ENCODE measurements at places on chromosomes 3 and 15.

- DNase-seq, result no peak
Observed at GRCh38 chr15:64131547-64131946, 20.0 kb upstream of the SNX22 start.

DNA sequence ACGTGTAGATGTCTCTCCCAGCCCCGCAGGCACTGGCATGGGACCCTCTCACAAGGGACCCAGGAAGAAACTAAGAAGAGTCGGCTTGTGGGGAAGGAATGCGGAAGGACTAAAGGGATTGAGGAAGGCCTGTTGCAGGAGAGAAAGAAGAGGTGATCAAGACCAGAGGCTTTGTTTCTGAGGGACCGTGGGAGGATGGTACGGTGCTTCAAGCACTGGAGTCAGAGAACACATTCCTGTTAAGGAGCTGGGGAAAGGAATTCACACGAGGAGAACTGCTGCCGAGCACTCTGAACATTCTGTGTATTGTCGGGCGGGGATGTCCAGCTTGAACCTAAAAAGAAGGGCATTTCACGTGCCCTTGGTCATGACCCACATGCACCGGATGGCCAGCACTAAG lies 91.4 kb downstream of the TAMM41 start:
- DNase-seq, result no peak

- DNase-seq, result no peak
Observed at GRCh38 chr15:81531109-81531592, 157.1 kb upstream of the TMC3 start.

GRCh38 chr3:49032646-49033304 lies 3.6 kb upstream of the IMPDH2 start:
- DNase-seq, result no peak

GRCh38 chr3:23761440-23761896 lies 44.3 kb upstream of the UBE2E1 start:
- no peak for DNase-seq

DNA sequence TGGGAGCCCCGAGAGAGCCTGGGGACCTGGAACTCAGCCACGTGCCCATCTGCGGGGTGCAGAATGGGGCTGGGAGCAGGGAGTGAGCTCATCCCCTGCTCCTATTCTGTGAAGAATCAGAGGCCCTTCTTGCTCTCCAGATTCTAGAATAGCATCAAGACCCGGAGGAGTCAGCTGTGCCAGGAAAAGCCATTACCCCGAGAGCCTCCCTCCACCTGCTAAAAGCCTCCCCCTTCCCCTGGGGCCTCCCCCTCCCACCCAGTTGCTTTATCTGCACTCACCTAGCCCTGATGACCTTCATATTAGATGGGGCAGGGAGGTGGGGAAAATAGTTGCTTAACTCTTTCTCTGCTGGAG lies 23.1 kb downstream of the CCDC33 start:
- no peak for DNase-seq

- peak; percentile 74 for DNase-seq
Observed at GRCh38 chr15:41940441-41940857, 31.9 kb downstream of the EHD4 start.

GRCh38 chr15:98866511-98866910 lies 141.1 kb downstream of the PGPEP1L start:
- DNase-seq, result no peak

GRCh38 chr3:34155108-34155507 lies 356.7 kb downstream of the PDCD6IP start:
- DNase-seq, result no peak

DNA sequence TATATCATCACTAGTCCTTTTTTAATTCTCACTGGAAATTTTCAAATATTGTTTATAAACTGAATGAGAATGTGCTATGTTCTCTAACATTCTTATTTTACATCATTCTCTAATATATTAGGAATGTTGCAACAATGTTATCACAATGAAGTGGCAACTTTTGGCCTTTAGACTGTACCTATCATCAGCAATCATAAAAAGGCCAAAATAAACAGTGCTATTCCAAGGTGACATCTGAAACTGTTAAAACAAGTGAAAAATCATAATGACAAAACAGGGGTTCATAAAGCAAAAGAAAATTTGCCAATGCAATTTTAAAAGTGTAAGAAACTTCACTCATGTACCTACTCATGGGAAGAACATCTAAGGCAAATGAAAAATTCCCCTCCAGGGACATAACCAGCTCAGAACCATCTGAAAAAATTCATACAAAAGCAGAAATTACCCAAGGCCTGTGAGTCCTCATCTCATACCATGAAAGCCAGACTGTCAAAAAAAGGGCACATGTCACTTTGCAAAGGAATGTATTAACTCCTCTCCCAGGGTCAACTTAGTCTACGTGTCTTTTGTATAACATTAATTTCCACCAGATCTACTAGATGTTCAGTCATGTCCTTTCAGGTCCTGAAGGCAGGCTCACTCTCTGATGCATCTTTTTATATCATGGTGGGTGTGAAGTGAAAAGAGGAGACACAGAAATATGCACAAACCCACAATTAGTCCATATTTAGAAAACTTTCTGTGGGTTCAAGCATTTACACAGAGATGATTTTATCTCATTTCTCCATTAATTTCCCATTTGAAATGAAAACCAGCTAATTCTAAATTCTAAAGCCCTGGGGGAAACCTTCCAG lies 211.9 kb downstream of the CBLB start:
- no peak for DNase-seq

- DNase-seq, result no peak
Observed at GRCh38 chr3:169110633-169111032, 552.9 kb downstream of the MECOM start.

GRCh38 chr3:94331831-94332230 lies 269.0 kb downstream of the NSUN3 start:
- no peak for DNase-seq

GRCh38 chr15:35047528-35047927 lies 37.6 kb downstream of the NANOGP8 start:
- DNase-seq, result no peak

- no peak for DNase-seq
Observed at GRCh38 chr15:70195171-70195570, 97.5 kb upstream of the TLE3 start.

GRCh38 chr3:113948015-113948917 lies 453 bp downstream of the ZDHHC23 start:
- DNase-seq, result no peak

GRCh38 chr3:171383206-171384018 lies 76.8 kb downstream of the TNIK start:
- no peak for DNase-seq

DNA sequence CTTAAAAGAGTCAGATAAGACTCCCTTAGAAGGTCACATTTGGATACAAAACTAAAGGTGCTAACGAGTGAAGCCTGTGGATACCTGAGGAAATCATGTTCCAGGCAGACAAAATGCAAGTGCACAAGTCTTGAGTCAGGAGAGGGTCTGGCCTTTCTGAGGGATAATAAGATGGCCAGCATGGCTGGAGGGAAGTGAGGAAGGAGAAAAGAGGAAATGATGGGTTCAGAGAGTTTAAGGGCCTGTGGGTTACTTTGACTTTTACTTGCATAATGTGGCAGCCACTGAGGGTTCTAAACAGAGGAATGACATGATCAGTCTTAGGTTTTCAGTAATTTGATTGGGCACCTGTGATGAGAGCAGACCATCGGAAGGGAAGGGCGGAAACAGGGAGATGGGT lies 3.5 kb upstream of the ROPN1B start:
- no peak for DNase-seq

DNA sequence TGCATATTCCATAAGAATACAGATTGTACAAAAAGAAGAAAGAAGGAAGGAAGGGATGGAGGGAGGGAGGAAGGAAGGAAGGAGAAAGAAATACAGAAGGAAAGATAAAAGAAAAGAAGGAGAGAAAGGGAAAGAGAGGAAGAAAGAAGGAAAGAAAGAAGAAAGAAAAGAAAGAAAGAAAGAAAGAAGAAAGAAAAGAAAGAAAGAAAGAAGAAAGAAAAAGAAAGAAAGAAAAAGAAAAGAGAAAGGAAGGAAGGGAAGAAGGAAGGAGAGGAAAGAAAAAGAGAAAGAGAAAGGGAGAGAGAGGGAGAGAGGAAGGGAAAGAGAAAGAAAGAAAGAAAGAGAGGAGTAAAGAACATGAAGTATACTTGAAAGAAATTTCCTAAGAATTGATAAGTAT lies 577.9 kb upstream of the ALCAM start:
- DNase-seq, result no peak

GRCh38 chr3:197512691-197513571 lies 42.8 kb downstream of the BDH1 start:
- no peak for DNase-seq

DNA sequence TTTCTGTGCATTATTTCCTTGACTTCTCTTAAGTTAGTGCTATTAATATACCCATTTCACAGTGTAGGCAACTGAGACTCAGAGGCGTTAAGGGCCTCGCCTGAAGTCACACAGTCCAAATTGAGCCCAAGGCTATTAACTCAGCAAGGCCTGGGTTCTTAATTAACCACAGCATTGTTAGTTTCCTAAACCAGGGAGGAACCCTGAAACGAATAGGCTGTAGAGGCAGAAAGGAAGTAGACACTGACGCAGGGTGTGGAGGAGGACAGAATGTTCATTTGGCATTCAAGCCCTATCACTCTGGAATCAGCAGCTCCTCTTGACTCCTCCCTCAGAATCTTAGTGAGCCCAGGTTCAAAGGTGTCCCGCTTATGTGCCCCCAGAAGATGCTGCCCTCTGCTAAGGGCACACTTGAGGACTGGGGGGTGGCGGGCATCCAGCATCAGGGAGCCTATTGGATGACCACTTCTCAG lies 13.9 kb downstream of the ARHGEF3 start:
- DNase-seq, result no peak

- no peak for DNase-seq
Observed at GRCh38 chr3:196124608-196125007, 42.7 kb upstream of the TFRC start.

DNA sequence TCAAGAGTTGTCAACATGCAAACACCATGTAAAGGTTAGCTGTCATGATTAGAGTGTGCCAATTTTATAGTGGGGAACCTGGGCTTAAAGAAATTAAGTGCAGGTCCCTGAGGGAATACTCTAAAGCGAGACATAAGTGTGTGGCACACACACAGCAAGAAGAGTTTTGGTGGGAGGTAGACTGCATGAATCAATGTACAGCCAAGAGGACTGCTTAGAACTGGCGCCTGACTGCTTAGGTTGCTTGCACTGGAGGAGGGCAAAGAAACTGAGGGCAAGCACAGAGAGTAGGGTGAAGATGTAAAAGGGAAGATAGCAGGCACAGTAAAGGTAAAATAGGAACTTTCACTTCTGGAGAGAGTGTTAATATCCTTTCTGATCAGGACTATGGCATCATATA lies 184.9 kb downstream of the SOX2 start:
- no peak for DNase-seq

DNA sequence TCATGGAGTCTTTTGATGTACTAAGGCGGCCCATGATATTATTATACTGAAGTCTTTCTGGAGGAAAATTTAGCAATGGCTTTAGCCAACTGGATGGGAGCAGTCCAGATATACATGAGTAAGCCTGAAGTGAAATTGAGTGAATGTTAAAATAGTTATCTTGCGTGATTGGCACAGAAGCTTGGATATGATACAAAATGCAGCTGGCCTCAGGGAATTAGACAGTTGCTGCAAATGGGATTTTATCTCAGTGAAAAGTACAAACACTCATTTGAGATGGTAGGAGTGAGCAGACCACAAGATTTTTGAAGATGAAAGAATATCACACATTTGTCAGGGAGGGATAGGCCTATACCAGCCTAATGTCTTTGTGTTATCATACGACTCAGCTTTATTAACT lies 8.9 kb downstream of the LMOD3 start:
- DNase-seq, result no peak

GRCh38 chr3:32816439-32817256 lies 1.1 kb upstream of the TRIM71 start:
- no peak for DNase-seq

- DNase-seq, result no peak
Observed at GRCh38 chr15:39919411-39919747, 687 bp downstream of the GPR176 start.

DNA sequence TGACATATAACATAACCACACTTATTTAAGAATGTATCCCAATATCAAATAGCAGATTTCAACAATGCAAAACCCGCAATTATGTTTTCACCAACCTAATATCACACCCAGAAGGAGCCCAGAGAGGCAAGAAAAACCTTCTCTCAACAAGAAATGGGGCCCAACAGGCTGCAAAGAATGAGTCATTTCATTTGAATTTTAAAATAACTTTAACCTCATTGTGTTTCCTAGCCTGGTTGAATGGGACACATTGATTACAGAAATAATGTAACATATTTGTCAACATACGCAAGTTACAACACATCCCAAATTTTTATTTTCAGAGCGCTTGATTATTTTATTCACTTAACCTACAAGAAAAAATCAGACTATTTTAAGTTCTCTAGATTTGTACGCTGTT lies 365.1 kb upstream of the SLCO3A1 start:
- no peak for DNase-seq

GRCh38 chr3:193129607-193130006 lies 111.4 kb upstream of the PLAAT1 start:
- DNase-seq, result no peak

GRCh38 chr3:42216931-42217333 lies 49.1 kb downstream of the CCK start:
- no peak for DNase-seq

- no peak for DNase-seq
Observed at GRCh38 chr3:63934041-63934866, 22.1 kb upstream of the SCAANT1 start.

DNA sequence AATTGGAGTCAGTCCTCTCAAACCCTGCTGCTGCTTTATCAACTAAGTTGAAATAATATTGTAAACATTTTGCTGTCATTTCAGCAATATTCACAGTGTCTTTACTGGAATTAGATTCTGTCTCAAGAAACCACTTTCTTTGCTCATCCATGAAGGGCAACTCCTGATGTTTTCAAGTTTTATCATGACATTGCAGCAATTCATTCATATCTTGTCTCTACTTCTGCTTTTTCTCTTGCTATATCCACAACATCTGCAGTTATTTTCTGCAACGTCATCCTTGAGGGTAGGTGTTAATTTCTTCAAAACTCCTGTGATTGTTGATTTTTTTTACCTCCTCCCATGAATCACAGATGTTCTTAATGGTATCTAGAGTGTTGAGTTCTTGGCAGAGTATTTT lies 181.6 kb downstream of the EPHA6 start:
- no peak for DNase-seq

DNA sequence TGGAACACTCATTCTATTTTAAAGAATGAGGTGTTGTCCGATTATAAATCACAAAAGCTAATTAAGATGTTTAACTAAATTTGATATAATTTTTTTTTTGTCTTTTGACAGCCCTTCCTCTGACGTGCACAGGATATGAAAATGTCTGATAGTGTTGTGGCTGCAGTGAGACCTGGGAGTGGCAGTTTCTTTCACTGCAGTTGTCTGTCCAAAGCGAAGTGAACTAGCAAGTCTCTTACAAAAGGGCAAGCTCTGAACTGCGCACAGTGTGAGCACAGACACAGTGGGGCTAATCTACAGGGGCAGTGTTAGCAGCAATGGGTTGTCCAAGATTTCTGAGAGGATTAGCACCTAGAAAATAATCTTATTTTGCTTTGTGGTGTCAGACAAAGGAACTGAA lies 29.1 kb upstream of the MYRIP start:
- no peak for DNase-seq
